CMK (cell line): ENCODE measurements at places on chromosomes 2 and 18.

DNA sequence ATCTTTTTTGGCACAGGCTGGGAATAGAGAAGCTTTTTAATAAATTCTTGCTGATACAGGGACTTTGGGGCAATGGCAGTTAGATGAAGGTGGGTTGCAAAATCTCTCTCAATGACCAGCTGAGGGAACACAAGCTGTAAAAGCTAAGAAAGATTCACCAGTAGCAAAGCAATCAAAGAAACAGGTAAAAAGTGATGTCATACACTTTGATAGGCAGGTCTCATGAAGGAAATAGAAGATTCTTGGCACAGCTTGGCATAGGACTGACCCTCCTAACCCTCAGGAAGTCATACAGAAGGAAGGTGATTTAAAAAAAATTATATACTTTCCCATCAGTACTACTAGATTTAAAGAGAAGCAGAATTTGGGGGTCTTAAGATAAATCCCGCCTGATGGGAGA is 263.6 kb downstream of the LPIN1 start:
- no peak for DNase-seq

DNA sequence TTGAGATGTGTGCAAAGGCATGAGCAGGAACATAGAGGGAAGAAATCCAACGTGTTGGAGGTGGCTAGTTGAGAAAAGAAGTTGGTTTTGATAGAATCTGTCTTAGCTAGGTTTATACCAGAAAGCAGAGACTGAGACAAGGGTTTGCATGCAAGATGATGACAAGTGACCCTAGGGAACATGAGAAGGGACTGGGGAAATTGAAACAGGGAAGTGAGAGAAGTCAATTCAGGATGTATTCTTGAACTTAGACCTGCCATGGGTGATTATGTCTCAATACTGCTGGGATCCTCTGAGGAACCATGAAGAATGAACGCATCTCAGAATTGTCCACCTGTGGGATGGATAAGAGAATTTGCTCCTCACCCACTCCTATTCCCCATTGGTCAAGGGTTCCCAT is 20.5 kb downstream of the IL36A start:
- DNase-seq: no peak

GRCh38 chr2:96787411-96787810 is 26.7 kb downstream of the CNNM4 start:
- no peak for DNase-seq

- no peak for DNase-seq
These were observed 402.1 kb downstream of the ZNF521 start for GRCh38 chr18:24949908-24950307.

GRCh38 chr2:1645761-1646476 is 98.4 kb downstream of the PXDN start:
- DNase-seq: no peak

DNA sequence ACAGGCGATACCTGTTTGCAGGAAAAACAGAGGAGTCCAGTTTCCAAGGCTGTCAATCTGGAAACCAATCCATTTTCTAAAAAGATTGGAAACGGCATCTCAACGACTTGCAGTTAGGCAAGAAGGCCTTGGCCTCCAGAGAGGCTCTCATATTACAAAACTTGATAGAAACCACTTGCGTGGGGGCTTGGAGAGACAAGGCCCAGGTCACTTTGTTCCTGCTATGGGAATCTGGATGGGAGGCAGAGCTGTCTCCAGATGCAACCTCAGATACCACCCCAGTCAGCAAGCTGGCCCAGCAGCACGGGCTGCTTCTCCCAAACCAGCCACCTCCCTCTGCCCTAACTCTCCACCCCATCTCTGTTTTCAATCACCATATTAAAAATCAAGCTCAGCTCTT is 298.8 kb downstream of the TNS1 start:
- DNase-seq: no peak

GRCh38 chr2:143231254-143231645 is 102.0 kb downstream of the ARHGAP15 start:
- no peak for DNase-seq

DNA sequence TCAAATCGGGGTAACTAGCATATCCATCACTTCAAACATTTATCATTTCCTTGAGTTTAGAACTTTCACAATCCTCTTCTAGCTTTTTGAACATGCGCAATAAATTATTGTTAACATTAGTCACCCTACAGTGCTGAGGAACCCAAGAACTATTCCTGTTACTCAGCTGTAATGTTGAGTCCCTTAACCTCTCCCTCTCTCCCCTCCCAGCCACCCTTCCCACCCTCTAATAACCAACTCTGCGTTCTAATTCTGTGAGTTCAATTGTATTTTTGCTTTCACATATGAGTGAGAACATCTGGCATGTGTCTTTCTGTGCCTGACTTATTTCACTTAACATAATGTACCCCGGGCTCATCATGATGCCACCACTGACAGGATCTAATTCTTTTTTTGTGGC is 78.6 kb upstream of the RANBP2 start:
- no peak for DNase-seq

DNA sequence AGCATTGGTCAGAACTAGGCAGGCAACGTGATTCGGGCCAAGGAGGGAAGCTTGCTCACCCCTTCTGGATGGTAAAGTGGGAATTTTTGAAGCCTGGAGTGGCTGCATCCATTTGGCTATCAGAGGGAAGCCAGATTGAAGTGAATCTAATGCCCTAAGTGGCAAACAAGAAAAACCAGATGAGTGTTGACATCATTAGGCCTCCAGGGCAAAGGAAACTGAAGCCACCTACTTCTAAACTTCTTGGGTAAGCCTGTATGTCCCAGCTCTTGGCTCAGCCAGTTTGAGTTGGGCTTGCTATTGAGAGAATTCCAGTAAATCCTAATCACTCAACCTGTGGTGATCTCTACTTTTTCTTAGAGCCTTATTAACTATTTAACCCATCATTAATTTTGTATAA is 20.9 kb downstream of the SOX11 start:
- DNase-seq: no peak

GRCh38 chr2:100580367-100581276 is 17.8 kb downstream of the PDCL3 start:
- no peak for DNase-seq

DNA sequence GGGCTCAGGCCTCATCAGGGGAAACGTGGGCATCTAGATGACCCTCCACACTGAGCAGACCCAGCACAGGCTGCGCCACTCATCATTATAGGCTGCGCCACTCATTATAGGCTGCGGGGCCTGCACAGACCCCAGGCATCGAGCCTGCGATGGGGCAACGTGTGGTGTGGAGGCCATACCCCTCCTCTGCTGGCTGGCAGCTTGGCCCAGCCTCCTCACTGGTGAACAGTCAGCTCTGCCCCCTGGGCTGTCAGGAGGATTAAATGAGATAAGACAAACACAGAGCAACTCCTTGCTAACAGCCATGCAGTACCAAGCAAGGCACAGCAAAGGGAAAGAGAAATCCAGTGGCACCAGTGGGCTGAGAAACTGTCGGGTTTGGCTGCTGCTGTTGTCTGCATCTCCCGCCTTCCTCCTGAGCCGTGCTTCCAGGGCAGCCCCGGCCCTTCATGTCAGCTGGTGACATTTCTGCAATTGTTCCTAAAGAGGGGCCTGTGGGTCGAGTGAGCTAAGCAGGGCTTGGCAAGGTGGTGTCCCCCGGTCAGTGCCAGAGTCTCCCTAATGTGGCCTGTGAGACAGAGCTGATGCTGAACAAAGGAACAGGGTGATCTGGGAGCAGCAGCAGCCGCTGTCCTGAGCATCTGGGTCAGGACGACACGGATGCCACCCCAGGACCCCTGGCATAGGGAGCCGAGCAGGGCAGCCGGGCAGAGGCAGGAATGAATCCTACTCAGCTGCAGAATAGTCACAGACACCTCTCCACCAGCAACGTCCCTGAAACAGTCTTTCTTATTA is 48.7 kb downstream of the RRM2 start:
- no peak for DNase-seq

DNA sequence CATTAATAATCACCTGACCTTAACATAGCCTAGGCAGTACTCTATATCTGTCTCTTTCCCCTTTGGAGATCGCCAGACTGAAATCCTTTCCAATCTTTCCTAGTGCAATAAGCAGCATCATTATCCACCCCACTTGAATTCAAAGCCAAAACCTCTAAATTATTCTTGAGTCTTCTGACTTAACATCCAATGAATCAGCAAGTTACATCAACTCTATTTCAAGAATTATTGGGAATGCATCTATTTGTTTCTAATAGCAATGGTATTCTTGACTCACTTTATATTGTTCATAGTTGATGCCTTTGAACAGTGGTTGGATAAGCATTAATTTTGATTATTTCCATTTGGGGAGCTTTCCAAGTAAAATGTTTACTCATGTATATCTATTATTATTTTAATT is 144.8 kb downstream of the ZNF804A start:
- no peak for DNase-seq

GRCh38 chr2:207833251-207833751 is 63.6 kb upstream of the FZD5 start:
- no peak for DNase-seq

DNA sequence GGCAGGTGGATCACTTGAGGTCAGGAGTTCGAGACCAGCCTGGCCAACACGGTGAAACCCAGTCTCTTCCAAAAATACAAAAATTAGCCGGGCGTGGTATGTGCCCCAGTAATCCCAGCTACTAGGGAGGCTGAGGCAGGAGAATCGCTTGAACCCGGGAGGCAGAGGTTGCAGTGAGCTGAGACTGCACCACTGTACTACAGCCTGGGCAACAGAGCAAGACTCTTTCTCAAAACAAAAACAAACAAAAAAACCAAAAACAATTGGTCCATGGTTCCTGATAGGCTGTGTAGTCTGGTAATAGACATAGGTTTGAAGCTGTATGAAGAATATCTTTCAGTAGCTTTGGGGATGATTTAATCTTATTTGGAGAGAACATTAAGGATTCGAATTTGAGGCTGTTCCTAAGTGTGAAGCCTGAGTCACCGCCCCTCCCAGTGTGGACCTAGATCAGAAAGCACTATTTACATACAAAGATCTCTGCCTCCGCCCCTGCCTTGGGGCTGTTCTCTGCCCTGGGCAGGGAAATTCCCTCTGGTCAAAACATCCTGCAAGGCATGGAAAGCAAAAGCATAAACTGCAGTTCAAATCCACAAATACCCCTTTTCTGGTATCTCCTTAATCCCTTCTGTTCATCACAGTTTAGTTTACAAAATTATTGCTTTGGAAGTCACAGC is 52.8 kb upstream of the PMAIP1 start:
- DNase-seq: no peak

DNA sequence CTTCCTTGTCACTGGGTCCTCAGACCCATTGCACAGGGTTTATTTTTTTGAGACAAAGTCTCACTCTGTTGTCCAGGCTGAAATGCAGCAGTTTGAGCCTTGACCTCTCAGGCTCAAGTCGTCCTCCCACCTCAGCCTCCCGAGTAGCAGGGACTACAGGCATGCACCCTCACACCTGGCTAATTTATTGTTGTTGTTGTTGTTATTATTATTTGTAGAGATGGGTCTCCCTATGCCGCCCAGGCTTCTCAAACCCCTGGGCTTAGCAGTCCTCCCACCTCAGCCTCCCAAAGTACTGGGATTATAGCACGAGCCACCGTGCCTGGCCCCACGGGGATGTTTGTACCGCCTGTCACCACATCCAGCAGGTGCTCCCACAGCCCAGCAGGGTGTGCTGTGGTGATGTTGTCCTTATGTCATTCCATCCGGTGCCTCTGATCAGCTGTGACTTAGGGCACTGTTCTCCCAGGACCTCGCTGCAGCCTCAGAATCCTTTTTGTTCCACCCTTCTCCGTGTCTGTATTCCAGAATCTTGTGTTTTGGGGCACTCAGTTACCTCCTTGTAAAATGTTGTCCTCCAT is 182.3 kb downstream of the INO80D start:
- no peak for DNase-seq

- no peak for DNase-seq
These were observed 39.0 kb downstream of the ARL5A start for GRCh38 chr2:151789055-151789834.

DNA sequence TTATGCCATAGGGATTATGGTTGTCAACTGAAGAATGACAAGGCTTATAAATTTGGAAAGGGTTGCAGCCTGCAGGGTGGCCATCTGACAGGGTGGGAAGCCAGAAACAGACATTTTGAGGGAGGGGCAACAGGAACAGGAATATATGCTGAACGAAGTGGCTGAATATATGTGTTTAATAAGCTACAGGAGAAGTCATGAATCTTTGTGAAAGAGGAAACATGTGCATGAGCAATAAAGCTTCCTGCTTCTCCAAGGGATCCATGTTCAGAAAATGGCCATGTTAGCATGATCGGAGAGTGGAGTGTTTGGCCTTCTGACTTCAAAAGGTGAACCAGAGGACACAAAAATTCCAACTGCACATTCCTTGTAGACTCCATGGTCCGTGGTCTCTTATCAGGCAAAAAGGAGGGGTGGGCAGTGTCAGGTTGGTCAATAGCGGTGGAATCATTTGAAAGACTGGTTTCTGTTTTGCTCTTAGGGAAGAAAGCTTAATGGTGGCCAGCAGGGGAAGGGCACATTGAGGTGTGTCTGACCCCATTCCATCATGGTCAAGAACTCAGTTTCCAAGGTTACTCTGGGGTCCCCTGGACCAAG is 144.1 kb downstream of the SOCS6 start:
- no peak for DNase-seq

DNA sequence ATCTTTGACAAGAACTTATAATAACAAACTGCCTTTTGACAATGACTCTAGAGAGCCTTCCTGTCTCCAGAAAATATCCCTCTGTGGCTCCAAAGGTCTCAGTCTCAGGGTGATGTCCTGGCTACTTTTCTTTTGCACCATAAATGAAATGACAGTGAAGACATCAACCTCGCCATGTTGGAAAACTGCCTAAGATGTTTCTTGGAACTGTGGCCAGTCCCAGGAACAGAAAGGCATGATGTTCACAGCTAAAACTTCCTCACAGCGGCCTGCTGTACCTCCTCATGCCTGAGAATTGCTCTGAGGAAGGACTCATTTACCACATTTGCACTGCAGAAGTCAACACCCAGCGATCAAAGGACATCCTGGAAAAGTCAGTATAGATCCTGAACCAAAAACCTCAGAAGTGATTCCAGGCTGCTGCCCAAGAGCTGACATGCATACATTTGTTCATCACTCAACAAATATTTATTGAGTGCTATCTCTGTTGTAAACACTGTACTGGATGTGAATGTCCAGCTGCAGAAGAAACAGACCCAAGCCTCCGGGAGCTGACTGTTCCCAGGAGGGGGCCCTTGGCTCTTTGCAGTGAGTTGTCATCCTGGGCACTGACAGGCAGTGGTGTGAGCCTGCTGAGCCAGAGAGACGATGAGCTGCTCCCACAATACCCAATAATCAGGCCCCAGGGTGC is 64.3 kb upstream of the ACSL3 start:
- DNase-seq: no peak

- DNase-seq: no peak
These were observed 2.0 kb upstream of the AMMECR1L start for GRCh38 chr2:127887776-127888130.

DNA sequence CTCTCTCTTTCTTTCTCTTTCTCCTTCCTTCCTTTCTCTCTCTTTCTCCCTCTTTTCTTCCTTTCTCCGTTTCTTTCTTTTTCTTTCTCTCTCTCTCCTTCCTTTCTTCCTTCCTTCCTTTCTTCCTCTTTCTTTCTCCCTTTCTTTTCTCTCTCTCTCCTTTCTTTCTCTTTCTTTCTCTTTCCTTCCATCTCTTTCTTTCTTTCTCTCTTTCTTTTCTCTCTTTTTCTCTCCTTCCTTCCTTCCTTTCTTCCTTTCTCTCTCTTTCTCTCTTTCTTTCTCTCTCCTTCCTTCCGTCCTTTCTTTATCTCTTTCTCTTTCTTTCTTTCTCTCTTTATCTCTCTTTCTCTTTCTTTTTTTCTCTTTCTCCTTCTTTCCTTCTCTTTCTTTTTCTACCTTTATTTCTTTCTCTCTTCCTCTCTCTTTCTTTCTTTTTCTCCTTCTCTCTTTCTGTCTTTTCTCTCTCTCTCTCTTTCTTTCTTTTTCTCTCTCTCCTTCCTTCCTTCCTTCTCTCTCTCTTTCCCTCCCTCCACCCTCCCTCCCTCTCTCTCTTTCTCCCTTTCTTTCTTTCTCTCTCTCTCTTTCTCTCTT is 32.3 kb upstream of the ODC1 start:
- no peak for DNase-seq
